ENCODE measurements at places on chromosomes 16 and 17. TPM values are rescaled to one million over a fixed set of nuclear protein-coding genes. Genes with fewer than 3 reads are reported as not detected.

- H3K36me3 ChIP-seq = peaks cover 26% of the 10 kb centered on the region
- peak overlapping the region; percentile 5 for H3K27ac ChIP-seq
- DNase-seq = no peak
These were observed 9.2 kb downstream of the LUC7L start for GRCh38 chr16:220021-220420.

DNA sequence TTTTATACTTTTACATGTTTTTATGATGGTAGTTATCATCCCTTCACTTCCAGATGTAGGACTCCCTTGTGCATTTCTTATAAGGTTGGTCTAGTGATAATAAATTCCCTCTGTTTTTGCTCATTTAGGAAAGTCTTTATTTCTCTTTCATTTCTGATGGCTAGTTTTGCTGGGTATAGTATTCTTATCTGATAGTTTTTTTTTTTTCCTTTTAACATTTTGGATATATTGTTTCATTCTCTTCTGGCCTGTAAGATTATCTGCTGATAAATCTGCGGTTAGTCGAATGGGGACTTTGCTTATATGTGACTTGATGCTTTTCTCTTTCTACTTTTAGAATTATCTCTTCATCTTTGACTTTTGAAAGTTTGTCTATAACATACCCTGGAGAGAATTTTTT is 153.1 kb upstream of the MPHOSPH6 start:
- H3K4me3 ChIP-seq = no peak overlapping the region
- no peaks in the 10 kb centered on the region for H3K36me3 ChIP-seq
- DNase-seq = no peak
- H3K4me1 ChIP-seq = no peaks in the 10 kb centered on the region
- peaks cover 8% of the 10 kb centered on the region for H3K27me3 ChIP-seq
- H3K27ac ChIP-seq = no peak overlapping the region

DNA sequence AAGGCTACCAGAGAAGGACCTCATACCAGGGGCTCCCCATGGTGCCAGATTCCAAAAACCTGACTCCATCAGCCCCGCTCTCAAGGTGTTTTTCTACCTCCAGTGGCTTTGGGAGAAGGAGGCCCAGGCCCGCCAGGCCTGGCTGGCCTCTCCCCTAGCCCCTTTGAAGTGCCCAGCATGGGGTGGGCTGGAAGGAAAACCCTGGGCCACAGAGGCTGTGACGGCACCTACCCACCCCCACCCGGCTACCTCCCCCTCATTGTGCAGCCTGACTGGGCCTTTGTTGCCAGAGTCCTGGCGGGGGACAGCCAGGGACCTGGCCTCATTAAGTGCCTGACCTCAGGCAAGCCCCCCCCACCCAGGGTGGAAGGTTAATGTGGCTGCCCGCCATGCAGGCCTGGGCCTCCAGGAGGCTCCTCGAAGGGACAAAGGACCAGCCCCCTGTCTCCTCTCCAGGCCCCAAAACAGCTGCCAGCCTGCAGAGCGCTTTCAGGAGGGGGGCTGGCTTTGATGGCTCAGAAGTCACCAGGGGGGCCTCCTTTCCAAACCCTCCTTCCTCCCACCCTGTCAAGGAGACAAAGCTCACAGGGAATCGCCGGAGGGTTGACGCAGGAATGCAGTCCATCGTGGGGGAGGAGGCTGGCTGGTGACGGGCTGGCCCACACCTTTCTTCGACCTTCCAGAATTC is 159.4 kb downstream of the ZNF423 start:
- no peak for DNase-seq
- no peak overlapping the region for H3K27ac ChIP-seq
- peaks cover 12% of the 10 kb centered on the region for H3K27me3 ChIP-seq
- no peaks in the 10 kb centered on the region for H3K36me3 ChIP-seq
- no peak overlapping the region for H3K4me3 ChIP-seq
- no peaks in the 10 kb centered on the region for H3K4me1 ChIP-seq

Gene KRTAP4-9
- total RNA-seq = not detected

DNA sequence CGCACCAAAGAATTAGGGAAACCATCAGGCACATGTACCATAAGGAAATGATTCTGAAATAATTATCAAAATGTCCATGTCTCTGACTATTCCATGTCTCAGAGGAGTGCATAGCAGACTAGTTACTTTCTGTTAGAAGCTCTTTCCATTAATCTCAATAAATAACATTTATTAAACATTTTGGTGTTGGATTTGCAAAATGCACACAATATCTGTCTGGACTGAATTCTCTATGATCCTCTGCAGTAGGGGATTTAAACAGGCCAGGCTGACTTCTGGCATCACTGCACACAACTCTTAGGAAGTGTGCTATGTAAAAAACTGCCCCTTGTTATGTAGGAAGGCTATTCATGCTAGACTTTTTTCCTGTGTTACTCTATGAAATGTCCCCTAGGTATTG is 283.3 kb upstream of the CDH5 start:
- H3K36me3 ChIP-seq = no peaks in the 10 kb centered on the region
- H3K27me3 ChIP-seq = peaks cover 7% of the 10 kb centered on the region
- no peak for DNase-seq
- H3K4me3 ChIP-seq = no peak overlapping the region
- no peak overlapping the region for H3K27ac ChIP-seq

DNA sequence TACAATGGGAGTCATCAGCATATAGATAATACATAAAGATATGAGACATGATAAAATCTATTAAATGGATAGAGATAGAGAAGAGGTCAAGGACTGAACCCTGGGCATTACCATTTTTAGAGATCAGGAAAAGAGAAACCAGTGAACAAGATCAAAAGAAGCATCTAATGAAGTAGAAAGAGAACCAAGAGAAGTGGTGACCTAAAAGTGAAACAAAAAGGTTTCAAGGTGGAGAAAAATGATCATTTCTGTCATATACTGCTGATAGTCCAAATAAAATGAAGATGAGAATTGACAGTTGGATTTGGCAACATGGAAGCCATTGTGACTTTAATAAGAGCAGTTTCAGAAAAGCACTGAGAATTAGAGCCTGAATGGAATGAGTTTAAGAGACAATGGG is 165.1 kb downstream of the PPM1E start:
- peaks cover 10% of the 10 kb centered on the region for H3K27me3 ChIP-seq
- H3K4me1 ChIP-seq = peaks cover 16% of the 10 kb centered on the region
- H3K27ac ChIP-seq = no peak overlapping the region
- no peak overlapping the region for H3K4me3 ChIP-seq
- DNase-seq = no peak
- no peaks in the 10 kb centered on the region for H3K36me3 ChIP-seq

DNA sequence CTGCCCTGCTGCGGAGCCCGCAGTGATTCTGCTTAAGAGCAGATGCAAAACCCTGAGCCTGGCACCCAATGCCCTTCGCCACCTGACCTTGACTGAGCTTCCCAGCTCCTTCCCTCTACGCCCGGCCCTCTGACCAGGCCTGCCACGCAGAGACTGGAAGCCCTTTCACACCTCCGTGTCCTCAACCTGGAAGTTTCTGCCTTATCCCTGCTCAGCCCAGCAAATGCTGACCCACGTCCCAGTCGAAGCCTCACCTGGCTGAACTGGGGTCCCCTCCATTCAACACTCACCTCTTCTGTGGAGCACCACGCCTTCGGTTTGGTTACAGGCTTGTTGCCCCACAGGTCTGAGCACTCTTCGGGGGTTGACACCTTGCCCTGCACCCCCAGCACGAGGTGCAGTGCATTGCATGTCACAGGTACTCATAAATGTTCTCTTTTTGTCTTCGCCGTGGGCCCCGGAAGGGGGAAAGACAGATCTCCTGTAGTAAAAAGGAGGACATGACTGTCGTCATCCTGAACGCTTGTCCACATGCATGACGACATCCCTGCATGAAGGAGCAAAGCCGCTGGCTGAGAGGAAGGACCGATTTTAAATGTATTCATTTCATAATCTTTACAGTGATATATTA is 153.6 kb upstream of the TNRC6C start:
- DNase-seq = no peak
- H3K27me3 ChIP-seq = peaks cover 3% of the 10 kb centered on the region
- H3K4me3 ChIP-seq = no peak overlapping the region
- no peak overlapping the region for H3K27ac ChIP-seq

DNA sequence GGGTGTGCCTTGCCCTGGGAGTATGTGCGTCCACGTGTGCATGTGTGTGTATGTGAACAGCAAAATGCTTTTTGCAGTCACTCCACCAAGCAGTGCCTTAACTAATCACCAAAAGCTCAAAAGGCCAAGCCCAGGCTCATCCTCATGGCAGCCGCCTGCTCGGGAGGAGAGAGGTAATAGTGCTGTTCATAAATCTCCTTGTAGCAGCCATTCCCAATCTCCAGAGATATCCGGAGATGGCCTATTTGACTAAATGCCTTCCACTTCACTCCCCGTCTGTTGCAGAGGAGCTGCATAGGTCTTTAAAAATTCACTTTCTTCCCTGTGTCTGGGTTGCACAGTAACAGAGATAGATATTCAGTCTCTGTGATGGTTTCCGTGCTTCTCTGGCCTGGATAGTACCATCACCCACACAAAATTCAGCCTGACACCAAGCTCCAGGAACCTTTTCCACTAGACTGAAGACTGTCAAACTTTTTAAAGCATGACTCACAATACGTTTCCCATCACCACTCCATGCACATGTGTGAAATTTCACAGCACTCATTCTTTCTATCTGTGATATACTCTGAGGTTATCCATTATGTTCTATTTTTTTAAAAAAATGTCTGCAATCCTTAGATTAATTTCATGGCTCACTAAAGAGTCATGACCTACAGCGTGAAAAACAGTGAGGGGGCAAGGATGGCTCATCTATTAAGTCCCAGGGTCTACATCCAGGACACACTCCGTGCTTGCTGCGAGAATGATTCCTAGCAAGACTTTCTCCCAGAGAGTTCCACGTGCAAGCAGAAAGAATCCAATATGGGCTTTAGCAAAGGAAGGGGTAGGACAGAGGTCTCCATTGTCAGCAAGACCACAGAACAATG is 357.8 kb downstream of the GRIN2A start:
- no peaks in the 10 kb centered on the region for H3K36me3 ChIP-seq
- H3K4me3 ChIP-seq = no peak overlapping the region
- H3K4me1 ChIP-seq = no peaks in the 10 kb centered on the region
- H3K27ac ChIP-seq = no peak overlapping the region
- H3K27me3 ChIP-seq = no peaks in the 10 kb centered on the region

- H3K4me3 ChIP-seq = no peak overlapping the region
- peaks cover 8% of the 10 kb centered on the region for H3K4me1 ChIP-seq
- H3K27ac ChIP-seq = no peak overlapping the region
- peaks cover 9% of the 10 kb centered on the region for H3K27me3 ChIP-seq
- no peak for DNase-seq
These were observed 77.4 kb downstream of the CDH13 start for GRCh38 chr16:82703871-82704768.

DNA sequence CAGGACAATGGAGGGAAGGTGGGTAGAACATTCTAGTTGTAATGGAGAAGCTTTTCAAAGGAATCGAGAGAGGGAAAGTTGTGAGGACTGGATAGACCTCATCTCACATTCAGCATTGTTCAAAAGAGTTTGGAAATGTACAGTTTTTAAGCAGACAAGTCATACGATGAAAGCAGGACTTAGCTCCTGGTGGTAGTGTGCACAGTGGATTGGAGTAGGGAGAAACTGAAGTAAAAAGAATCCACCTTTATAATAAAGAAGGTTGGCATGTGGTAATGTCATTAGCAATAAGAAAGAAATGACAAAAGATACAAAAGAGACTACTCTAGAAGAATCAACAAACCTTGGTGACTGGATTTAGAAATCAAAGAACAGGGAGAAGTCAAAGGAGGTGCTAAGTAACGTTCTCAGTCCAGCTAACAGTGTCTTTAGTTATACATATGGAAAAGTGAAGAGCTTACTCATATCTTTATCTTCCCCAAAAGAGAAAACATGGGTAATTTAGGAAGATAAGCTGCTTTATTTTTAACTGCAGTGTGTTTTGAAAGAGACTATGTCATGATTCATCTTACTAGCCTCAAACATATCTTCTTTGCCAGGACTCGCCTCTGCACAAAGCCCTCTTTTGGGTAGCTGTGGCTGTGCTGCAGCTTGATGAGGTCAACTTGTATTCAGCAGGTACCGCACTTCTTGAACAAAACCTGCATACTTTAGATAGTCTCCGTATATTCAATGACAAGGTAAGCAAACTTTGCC is 18.7 kb upstream of the EVI2A start:
- no peaks in the 10 kb centered on the region for H3K4me1 ChIP-seq
- peaks cover 4% of the 10 kb centered on the region for H3K36me3 ChIP-seq
- no peak overlapping the region for H3K27ac ChIP-seq

DNA sequence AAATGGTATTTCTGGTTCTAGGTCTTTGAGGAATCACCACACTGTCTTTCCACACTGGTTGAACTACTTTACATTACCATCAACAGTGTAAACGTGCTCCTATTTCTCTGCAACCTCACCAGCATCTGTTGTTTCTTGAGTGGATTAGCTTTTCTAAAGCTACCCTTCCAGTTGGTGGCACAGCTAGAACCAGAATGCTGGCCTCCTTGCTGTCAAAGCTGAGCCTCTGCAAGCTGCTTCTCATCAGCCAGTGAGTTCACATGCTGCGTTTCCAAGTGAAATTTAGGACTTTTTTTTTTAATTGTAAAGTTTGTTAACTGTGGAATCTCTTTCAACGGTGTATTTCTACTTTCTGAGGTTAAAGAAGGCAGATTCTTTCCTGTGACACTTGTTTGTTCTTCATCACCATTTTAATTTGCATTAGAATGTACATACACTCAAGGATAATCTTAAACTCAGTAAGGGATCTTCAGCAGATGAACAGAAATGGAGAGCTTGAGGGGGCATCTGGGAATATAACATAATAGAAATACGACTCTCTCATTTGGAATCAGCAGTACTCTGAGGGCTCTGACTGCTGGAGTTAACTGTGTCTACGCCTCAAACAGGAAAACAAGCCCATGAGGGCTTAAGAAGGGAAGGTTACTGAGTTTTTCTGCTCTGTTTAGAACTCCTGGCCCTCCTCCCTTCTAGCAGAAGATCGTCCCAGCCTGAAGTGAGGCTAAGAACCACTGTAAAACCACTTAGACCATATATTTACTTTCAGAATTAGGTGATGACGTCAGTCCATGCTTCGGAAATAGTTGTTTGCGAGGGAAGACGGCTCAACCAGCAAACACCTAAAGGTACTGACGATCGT is 148.4 kb upstream of the FAM20A start:
- no peaks in the 10 kb centered on the region for H3K36me3 ChIP-seq
- no peak overlapping the region for H3K27ac ChIP-seq
- H3K27me3 ChIP-seq = peaks cover 11% of the 10 kb centered on the region

Gene CYBA
- total RNA-seq = 230 TPM

GRCh38 chr17:21814776-21815175 is 122.5 kb downstream of the KCNJ18 start:
- DNase-seq = no peak
- H3K4me3 ChIP-seq = no peak overlapping the region
- H3K4me1 ChIP-seq = no peaks in the 10 kb centered on the region
- H3K36me3 ChIP-seq = no peaks in the 10 kb centered on the region
- H3K27me3 ChIP-seq = no peaks in the 10 kb centered on the region

GRCh38 chr16:71902656-71903365 is 7.5 kb downstream of the IST1 start:
- H3K27ac ChIP-seq = peak overlapping the region; percentile 9
- H3K27me3 ChIP-seq = no peaks in the 10 kb centered on the region
- H3K4me3 ChIP-seq = no peak overlapping the region

Gene CDH8
- not detected for total RNA-seq
